Memory B cell (primary cell): ENCODE measurements at places on chromosomes 12 and 14.

DNA sequence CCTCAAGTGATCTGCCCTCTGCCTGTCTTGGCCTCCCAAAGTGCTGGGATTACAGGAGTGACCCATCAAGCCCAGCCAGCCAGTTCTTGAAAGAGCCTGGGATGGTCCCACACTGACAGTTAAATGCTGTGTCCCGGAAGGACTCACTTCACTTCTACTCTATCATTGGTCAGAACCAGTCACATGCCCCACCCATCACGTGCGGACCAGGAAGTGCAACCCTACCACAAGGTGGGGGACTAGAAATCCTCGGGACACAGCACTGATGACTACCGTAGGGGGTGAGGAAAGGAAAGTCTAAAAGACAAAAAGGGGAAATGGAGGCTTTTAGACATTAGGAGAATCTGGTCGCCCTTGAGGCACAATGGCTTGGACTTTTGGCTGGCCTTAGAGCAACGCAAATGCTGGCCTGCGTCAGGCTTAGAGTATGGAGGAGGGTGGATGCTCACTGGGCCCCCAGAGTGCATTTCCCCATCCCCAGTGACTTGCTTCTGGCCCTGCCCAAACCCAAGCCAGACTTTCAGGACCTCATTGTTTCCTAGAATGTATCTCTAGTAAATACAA, 207.7 kb downstream of the TTC8 start:
- no peak for DNase-seq

DNA sequence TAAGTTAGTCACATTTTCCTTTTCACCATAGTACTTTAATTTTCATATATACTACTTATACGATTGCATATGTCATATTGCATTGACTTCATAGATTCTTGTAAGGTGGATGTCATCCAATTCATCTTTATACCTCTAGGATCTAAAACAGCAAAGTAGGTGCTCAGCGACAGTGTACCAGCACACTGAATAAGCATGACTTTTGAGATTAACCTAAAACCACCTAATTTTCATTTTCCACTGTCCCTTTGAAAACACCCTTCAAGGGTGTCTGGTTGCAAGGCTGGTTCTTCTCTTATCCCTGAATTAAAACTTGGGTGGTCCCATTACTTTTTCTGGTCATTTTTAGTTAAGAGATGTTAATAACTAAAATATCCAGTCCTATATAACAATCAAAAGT, 4.4 kb downstream of the GPR19 start:
- no peak for DNase-seq

- DNase-seq = no peak
These were observed 22.2 kb downstream of the SGPP1 start for GRCh38 chr14:63705561-63706070.

- DNase-seq = no peak
These were observed 3.4 kb downstream of the ASCL1 start for GRCh38 chr12:102960766-102961465.

DNA sequence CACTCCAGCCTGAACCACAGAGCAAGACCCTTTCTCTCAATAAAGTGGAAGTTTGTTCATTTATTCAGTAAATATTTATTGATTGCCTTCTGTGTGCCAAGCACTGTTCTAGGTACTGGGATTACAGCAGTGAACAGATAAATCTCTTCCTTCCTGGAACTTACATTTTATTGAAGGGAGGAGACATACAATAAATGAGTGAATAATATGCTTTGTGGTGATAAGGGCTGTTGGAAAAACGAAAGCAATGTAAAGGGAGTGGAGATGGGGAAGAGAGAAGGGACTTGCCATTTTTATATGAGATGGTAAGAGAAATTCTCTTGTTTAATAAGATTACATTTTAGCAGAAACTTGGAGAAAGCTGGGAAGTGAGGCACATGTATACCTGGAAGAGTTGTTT, 1.6 kb downstream of the GSKIP start:
- DNase-seq = no peak

GRCh38 chr12:12807970-12808702, 5.0 kb upstream of the DDX47 start:
- DNase-seq = peak; percentile 70

- no peak for DNase-seq
These were observed 65.2 kb downstream of the KDM2B start for GRCh38 chr12:121515615-121516014.

- DNase-seq = no peak
These were observed 32.2 kb upstream of the RIN3 start for GRCh38 chr14:92481386-92481785.

DNA sequence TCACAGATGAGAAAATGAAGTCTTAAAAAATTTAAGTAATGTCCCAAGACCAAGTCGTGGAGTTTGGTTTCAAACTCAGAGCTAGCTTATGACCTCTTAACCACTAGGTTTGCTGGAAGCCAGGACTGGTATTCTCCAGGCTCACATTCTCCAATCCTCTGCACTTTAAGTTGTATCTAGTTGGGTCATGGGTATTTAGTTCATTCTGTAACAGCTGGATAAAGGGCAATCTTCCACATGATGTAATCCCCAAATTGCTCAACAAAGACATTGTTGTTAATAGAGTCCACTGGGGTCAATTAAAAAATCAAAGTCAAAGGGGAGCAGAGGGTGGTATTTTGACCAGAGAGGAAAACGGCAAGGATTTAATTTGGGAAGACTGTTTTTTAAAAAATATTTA, 17.8 kb upstream of the GAS2L3 start:
- no peak for DNase-seq

- no peak for DNase-seq
These were observed 108.7 kb downstream of the SYT10 start for GRCh38 chr12:33330940-33331339.

DNA sequence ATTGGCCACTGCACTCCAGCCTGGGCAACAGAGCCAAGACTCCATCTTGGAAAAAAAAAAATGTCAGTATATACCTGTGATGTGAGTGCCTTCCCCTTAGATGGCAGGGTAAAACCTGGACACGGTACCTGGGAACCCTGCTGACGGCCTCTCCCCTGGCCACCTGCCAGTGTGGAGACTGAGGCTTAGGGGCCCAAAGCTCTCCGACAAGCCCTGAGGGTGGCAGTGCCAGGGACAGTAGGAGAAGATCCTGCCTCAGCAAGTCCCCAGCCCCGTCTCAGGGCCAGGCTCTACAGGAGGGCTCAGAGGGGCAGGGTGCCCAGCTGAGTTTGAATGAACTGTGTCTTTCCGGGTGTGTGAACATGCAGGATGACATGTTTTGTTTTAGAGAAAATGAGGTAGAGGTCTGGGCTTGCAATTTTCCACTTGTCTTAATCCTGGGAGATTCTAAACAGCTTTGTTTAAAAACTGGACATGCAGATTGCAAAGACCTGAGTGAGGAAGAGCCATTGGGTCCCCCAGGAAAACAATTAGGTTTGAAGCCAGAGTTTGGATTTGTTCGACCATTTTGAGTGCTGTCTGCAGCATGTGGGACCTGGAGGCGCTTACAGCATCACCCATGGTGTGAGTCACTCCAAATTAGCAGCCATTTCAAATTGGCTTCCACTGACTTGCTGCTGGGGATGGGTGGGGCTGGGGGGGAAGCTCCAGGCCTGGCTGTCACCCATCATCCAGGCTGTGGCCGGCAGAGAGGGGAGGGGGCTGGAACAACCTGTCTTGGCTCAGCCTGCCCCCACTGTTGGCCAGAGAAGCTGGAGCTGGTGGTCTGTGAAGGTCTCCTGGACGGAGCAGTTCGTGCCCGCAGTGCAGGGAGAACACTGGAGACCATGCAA, 10.8 kb downstream of the TSPAN9 start:
- DNase-seq = no peak

DNA sequence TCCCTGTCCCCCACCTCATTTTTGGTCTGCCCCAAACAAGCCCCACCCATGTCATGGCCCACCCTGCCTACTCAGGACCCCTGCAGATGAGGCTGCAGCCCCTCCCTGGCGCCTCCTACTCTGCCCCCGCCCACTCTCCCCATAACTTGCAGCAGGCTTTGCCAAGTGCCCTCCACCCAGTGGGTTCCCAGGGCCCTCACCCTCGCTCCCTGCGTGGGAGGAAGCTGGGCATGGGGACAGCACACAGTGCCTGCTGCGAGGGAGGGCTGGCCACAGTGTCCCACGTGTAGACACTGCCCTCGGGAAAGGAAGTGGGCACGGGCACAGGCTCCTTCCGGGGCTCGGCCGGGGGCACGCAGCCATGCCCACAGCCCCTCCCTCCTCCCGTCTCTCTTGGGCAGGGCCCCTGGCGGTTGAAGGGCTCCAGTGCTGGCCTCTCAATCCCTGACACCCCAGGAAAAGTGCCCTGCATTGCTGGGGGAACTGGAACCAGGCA, 9.4 kb downstream of the AKT1 start:
- no peak for DNase-seq

DNA sequence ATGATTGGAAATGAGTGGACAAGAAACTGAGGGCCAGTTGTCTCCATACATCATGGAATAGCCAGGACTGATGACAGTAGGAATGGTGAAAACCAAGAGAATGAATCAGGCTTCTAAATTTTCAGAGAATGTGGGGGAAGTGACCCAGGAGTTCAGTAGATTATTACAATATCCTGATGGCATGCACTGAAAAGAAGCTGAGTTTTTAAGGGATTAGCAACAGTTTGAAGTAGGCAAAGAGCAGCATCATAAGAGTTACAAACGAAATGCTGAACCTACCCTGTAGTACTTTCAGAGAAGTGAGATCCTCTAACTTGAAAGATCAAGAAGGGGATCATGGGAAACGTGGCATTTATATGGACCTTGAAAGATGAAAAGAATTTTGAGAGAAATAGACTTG, 13.2 kb downstream of the SLC2A14 start:
- no peak for DNase-seq

DNA sequence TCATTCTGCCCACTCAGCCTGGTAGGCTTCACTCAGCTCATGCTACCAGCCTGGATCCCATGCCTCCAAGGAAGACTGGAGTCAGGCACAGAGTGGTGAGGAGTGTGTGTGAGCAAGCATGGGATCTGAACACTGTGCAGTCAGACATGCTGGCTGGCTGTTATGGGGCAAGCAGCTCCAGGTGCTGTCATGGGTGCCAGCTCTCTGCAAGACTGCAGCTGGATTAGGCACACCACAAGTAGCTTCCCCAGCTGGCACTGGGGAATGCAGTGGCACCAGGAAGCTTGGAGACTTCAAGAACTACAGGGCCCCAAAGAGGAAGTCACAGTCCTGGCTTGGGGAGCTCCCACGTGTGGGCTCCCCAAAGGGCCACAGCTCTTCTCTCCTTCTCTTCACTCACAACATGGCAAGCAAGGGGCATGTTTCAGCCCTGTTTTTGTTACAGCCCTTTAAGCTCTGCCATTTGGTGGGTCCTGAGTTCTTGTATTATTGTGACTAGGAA, 202.5 kb downstream of the VRK1 start:
- DNase-seq = no peak

DNA sequence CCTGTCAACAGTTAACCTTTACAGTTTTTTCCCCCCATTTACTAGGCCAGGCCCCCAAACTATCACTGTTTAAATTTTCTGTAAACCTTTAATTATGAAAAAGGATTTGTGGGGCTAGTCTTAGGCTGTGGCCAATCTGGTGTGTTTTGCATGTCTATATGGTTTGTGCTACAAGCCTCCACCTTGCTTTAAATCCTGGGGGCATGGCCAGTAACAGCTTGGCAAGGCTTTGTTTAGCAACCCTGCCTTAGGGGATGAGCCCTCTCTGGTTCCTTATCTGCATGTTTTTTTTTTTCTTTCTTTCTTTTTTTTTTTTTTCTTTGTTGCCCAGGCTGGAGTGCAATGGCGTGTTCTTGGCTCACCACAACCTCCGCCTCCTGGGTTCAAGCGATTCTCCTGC, 102.7 kb downstream of the KCNMB4 start:
- DNase-seq = no peak

- DNase-seq = peak; percentile 75
These were observed 589 bp downstream of the ATF1 start for GRCh38 chr12:50764286-50765094.

DNA sequence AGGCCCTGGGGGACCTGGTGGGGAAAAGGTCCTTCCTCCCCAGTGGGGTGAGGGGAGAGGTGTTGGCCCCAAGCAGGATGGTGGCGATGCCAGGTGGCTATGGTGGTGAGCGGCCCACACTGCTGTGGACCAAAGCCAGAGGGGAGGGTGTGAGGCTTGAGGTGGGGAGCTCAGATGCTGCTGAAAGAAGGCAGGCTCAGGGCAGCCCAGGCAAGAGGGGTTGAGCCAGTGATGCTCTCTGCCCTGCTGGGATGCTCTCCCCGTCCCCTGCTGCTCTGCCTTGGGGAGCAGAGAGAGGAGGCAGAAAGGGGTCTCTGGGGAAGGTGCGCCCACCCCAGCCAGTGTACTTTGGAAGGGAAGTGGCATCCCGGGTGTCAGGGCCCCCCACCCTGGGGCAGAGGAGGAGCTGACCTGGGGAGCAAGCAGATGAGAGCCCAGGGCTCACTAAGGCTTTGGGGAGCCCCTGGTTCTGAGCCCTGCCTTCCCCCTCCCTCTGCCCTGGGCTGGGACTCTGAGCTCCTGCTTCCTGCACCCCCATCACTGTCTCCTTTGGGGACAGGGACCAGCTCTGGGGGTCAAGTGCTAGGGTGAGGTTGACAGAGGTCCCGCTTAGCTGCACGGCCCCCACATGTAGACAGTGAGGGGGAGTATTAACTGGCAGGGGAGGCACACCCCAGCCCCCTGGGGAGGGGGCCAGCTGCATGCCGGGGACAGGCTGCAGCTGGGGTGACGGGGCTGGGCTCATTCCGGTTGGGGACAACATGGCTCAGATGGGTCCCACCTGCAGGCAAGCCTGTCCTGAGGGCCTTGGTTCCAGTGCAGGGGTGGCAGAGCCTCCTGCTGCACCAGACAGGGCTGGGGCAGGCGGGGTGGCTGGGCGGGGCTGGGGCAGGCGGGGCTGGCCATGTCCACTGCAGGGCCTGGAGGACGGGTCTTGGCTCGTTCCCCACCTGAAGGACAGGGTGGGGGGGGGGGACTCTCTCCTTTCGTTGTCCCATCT, 124.4 kb downstream of the KIF26A start:
- no peak for DNase-seq

DNA sequence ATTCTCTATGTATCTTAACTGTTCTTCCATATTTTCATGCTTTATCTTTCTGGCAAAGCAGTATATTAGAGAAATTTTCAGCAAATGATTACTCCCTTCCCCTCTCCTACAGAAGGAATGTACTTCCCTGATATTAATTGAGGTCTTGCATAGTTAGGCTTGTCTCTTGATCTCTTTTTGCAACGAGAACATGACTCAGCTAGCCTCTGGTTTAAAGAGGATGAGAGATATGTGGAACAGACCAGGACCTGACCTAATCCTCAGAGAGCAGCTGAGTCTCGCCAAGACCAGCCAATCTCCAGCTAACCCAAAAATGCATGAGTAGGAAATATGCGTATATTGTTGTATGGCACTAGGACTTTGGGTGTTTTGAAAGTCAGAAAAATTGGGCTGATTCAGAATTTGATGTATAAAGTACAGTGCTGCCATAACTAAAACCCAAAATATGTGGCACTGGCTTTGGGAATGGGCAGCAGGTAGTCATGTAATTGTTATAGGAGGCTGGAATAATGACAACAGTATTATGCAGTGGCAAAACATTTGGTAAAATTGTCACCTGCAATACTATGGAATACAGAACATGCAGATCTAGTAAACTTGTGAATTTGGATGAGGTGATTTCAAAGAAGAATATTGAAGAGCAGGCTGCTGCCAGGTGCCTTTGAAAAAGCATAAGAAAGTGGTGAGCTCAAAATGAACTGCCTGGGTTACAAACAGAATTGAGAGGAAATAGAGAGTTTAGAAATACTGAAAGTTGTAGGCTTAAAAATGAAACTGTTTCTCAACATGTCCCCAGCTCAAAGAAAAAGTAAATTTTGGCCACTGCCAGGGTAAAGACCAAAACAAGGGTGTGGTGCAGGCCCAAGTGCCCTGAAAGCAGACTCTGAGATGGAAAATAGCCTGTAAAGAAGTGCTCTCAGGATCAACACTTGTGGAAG, 9.3 kb upstream of the USP15 start:
- no peak for DNase-seq
